ENCODE measurements at places on chromosomes 2 and 18.

DNA sequence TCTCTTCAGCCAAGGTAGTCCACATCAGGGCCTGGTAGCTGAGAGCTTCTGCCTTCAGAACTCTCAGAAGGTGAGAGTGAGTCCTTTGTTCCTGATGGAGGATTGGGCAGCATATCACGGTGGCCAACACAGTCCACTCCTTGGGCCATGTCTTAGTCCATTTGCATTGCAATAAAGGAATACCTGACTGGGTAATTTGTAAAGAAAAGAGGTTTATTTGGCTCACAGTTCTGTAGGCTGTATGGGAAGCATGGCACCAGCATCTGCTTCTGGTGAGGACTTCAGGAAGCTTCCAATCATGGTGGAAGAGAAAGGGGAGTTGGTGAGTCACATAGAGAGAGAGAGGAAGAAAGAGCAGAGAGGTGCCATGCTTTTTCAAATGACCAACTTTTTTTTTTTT is 98.8 kb downstream of the ADCYAP1 start:
- DNase-seq, result no peak

DNA sequence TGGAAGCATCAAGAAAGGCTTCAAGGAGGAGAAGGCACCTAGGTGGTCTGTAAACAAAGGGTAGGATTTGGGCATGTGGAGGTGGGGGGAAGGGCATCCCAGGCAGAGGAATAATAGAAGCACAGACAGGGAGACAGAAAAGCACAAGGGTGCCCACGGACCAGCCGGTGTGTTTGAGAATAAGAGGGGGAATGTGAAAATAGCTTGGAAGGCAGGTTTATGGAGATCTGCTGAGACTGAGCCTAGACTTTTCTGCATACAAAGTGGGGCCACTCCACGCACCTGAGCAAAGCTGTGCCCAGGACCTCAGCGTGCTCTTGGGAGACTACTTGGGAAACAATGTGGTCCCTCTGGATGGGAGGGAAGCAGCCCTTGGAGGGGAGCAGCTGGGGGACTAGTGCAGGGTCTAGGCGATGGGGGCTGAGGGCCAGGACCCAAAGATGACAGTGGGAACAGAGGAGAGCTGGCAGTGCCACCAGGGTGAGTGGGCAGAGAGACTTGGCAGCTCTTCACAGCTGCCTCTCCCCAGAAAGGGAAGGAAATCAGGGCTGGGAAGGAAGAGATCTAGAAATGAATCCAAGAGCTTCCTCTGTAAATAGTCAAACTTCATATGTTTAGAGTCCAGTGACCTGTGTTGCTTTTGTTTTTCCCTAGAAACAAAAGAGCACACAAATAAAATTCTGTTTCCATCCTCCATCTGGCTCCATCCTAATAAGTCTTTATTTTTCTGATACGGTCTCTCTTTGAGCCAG is 110.7 kb upstream of the SMAD7 start:
- DNase-seq, result no peak

- no peak for DNase-seq
These were observed 460.7 kb upstream of the MEIS1 start for GRCh38 chr2:65974067-65974723.

- no peak for DNase-seq
These were observed 124.1 kb upstream of the KLHL14 start for GRCh38 chr18:32896776-32897547.

GRCh38 chr18:4842287-4842686 is 354.8 kb downstream of the AKAIN1 start:
- DNase-seq, result no peak

DNA sequence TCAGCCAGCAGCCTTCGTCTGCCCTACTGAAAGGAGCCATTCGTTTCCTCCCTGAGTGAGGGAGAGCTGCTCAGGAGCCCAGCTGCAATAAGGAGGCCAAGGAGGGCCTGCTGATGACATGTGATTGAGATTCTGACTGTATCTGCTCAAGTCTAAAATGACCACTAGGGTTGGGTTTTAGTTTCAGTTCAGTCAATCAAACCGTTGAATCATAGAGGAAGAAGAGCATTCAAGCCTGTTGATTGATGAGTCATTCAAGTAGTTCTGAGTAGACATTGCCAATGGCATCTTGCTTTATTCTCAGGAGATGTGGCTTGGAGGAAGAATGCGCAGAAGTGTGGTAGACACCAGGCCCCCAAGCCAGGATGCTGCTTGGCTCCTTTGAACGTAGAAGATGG is 19.9 kb upstream of the BCL2L11 start:
- DNase-seq, result no peak

- no peak for DNase-seq
These were observed 6.9 kb downstream of the HSBP1L1 start for GRCh38 chr18:79971211-79971952.

DNA sequence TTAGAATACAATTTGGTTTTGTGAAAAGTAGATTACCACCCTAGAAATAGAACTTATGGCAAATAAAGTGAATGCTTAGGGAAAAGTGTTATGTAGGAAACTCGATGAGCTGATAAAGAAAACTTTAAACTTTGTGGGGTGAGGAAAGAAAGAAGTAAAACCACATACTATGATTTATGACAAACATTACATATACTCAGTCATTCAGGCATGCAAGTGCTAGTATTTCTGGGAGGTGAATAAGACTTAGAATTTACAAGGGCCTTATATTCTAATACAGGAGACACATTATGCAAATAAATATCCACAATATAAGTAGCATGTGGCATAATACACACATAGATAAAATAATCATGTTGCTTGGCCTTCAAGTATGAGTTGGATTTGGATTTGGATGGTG is 618.1 kb downstream of the XIRP2 start:
- DNase-seq, result no peak

- DNase-seq, result no peak
These were observed 31.6 kb downstream of the INPP5D start for GRCh38 chr2:233091595-233092375.

DNA sequence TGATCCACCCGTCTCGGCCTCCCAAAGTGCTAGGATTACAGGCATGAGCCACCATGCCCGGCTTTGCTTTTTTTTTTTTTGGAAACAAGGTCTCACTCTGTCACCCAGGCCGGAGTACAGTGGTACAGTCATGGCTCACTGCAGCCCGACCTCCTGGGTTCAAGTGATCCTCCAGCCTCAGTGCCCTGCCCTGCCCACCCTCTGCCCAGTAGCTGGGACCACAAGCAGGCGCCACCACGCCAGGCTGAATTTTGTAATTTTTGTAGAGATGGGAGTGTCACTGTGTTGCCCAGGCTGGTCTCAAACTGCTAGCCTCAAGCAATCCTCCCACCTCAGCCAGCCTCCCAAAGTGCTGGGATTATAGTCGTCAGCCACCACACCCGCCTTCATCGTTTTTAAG is 11.6 kb upstream of the PSD4 start:
- DNase-seq, result no peak

- DNase-seq, result no peak
These were observed 1.9 kb upstream of the ZC3H15 start for GRCh38 chr2:186484062-186484735.

DNA sequence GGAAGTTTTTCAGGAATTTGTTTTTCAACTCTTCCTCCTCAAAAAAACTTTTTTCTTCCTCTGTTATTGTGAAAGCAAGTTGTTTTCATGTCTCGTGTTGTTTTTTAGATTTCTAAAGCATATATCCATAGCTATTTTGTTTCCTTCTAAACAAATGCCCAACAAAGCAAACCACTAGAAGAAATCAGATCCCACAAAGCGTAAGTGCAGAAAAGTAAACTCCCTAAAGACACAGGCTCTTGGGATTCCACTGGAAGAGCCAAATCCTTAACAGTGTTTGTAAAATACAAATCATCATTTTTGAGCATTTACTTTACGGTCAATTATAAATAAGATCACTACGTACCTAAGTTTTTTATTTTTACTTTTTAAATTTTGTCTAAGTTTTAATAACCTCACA is 21.7 kb upstream of the RIF1 start:
- DNase-seq, result no peak

GRCh38 chr2:233820774-233821105 is 33.6 kb downstream of the HJURP start:
- DNase-seq, result no peak

DNA sequence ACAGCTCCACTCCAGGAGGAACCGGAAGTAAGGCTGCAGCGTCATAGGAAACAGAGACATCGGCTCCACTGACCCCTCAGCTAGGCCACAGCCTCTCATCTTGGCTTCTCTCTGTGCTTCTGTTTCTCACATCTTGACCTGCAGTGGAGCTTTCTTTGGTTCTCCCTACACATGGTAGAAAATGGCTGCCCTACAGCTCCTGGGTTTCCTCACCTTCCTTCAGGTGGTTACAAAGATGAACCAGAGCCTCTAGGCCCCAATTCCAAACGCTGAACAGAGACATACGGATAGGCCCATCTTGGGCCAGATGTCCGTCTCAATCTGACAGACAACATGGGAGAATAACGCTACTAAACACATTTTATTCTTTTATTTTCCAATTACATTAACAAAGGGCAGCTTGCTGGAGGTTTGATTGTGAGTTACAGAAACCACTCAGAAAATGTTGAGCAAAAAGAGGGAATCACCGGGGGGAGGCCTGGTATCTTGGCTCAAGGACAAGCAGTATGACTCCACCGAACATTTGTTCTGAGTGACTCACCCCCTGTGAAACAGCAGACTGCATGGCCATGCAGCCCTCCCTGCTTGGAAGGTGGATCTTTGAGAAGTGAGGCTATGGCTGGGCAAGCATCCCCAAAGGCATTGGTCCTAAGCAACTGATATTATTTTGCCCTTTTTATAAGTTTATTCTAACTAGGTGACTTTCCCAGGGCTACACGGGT is 303.5 kb downstream of the CDCA7 start:
- no peak for DNase-seq

DNA sequence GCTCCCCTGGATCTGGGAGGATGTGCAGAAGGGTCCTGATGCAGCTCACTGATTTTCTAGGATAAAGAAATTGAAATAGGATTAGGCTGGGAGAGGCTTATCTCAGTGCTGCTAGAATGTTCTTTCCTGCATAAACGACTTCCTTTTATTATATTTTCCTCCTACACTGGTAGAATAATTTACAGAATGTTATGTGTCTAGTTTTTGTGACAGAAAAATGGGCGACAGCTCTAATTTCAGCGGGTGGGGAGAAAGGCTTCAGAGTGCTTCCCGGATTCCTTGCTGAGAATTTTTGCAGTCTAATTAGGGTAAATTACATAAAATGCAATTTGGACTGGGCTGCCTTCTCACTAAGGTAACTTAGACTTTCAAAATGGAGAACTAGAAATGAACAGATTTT is 66.2 kb downstream of the SKA1 start:
- DNase-seq, result no peak

All from GM19239 (cell line).